Stimulated activated CD8-positive, alpha-beta memory T cell treated with anti-CD3 and anti-CD28 coated beads, Interleukin-7, amount 100 ng/mL, for 4 hours (primary cell): ENCODE measurements at places on chromosomes 7 and 10.

GRCh38 chr10:126930883-126931503 lies 25.8 kb downstream of the DOCK1 start:
- DNase-seq: no peak

GRCh38 chr7:111677848-111678247 lies 115.6 kb upstream of the IMMP2L start:
- no peak for DNase-seq

GRCh38 chr10:67803588-67804394 lies 34.2 kb downstream of the DNAJC12 start:
- no peak for DNase-seq

DNA sequence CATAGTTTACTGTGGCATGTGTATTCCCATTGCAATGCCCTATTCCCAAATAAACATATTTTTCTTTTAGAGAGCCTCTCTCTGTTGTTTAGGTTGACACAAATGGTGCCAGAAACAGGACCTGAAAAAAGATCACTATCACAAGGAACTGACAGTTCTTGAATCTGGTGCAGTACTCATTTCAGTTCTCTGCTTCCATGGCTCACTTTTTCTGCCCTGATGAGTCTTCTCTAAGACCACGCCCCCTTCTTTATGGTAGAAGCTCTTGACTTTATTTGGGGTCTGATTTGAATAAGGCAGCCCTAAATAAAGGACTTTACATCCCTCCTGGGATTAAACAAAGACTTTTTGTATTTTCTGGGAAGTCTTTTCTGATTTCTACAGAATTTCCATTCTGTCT lies 3.5 kb upstream of the CCDC126 start:
- no peak for DNase-seq

GRCh38 chr7:114218283-114218682 lies 196.3 kb upstream of the FOXP2 start:
- DNase-seq: no peak

GRCh38 chr10:80421050-80421706 lies 12.8 kb downstream of the PRXL2A start:
- DNase-seq: no peak
